Activated CD4-positive, alpha-beta T cell treated with anti-CD3 and anti-CD28 coated beads, Interleukin-2, amount 10 ng/mL, durations not matched to agents 7 days and 5 days (primary cell): ENCODE measurements at places on chromosomes 2 and 18. TPM values are rescaled to one million over a fixed set of nuclear protein-coding genes. Genes with fewer than 3 reads are reported as not detected.

GRCh38 chr2:207514451-207514850 is 15.3 kb upstream of the CREB1 start:
- H3K36me3 ChIP-seq = peaks cover 2% of the 10 kb centered on the region
- H3K27me3 ChIP-seq = peaks cover 3% of the 10 kb centered on the region
- H3K27ac ChIP-seq = no peak overlapping the region
- no peak for DNase-seq

DNA sequence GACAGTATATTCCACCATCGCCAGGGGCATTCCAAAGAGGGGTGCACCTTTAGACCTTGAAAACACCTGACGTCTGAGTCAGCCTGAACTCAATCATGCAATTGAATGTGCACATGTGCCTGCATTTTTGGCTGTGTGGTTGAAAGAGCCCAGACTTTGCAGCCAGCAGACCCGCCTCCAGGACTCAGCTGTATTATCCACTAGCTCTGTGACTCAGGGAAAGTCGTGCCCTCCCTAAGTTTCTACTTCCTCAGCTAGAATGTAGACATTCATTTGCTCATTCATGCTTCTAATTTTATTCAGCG is 94.2 kb downstream of the LRRC30 start:
- no peak overlapping the region for H3K27ac ChIP-seq
- H3K4me3 ChIP-seq = no peak overlapping the region
- H3K4me1 ChIP-seq = no peaks in the 10 kb centered on the region
- no peaks in the 10 kb centered on the region for H3K27me3 ChIP-seq
- no peaks in the 10 kb centered on the region for H3K36me3 ChIP-seq

DNA sequence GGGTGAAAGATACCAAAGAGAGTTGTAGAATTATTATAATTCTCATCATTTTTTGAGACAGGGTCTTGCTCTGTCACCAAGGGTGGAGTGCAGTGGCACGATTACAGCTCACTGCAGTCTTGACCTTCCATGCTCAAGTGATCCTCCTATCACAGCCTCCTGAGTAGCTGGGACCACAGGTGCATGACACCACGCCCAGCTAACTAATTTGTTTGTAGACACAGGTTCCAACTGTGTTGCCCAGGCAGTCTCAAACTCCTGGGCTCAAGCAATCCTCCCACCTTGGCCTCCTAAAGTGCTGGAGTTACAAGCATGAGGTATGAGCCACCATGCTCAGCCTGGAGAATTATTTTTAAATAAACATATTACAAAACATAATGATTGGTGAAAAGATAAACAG is 92.8 kb upstream of the MSH6 start:
- H3K36me3 ChIP-seq = no peaks in the 10 kb centered on the region
- H3K4me3 ChIP-seq = no peak overlapping the region
- no peak overlapping the region for H3K27ac ChIP-seq
- DNase-seq = no peak
- H3K27me3 ChIP-seq = peaks cover 3% of the 10 kb centered on the region

DNA sequence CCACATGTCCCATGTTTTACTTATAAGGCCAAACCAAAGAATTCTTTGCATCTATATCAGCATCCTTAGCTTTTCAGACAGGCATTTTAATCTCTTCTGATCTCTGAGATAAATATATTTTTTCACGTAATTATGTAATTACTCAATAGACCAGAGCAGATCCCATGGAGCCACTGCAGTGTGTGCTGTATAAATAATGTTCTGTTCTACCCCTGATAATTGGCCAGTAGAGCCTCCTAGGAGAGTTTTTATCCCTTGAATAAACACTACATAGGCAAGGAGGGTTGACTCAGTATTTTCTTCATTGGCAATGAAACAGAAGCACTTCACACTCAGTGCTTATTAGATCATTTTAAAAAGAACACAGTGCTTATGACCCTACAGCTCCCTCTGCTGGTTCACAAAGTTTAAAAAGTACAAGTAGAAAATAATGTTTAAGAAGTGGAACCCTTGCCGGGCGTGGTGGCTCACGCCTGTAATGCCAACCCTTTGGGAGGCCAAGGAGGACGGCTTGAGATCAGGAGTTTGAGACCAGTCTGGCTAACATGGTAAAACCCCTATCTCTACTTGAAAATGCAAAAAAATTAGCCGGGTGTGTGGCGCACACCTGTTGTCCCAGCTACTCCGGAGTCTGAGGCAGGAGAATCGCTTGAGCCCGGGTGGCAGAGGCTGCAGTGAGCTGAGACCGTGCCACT is 91.9 kb downstream of the PPP1R1C start:
- peaks cover 8% of the 10 kb centered on the region for H3K27me3 ChIP-seq
- no peak overlapping the region for H3K4me3 ChIP-seq
- no peak overlapping the region for H3K27ac ChIP-seq
- no peaks in the 10 kb centered on the region for H3K4me1 ChIP-seq

GRCh38 chr18:58829263-58829662 is 35.4 kb upstream of the ZNF532 start:
- H3K4me1 ChIP-seq = peaks cover 2% of the 10 kb centered on the region
- no peak overlapping the region for H3K27ac ChIP-seq
- no peak overlapping the region for H3K4me3 ChIP-seq
- no peak for DNase-seq
- peaks cover 44% of the 10 kb centered on the region for H3K27me3 ChIP-seq
- H3K36me3 ChIP-seq = no peaks in the 10 kb centered on the region

GRCh38 chr2:227413371-227413770 is 25.6 kb upstream of the SCYGR1 start:
- H3K27me3 ChIP-seq = no peaks in the 10 kb centered on the region
- no peaks in the 10 kb centered on the region for H3K36me3 ChIP-seq
- peaks cover 24% of the 10 kb centered on the region for H3K4me1 ChIP-seq
- no peak overlapping the region for H3K4me3 ChIP-seq
- no peak overlapping the region for H3K27ac ChIP-seq

Gene LRATD1
- not detected for total RNA-seq

Gene PMAIP1
- total RNA-seq = 14.8 TPM

Gene MOGAT1
- total RNA-seq = not detected
